Cardiac fibroblast (primary cell): ENCODE measurements at places on chromosomes 2 and 18.
A peak's percentile ranks its signal among the peaks of the same experiment; 100 is the strongest.

DNA sequence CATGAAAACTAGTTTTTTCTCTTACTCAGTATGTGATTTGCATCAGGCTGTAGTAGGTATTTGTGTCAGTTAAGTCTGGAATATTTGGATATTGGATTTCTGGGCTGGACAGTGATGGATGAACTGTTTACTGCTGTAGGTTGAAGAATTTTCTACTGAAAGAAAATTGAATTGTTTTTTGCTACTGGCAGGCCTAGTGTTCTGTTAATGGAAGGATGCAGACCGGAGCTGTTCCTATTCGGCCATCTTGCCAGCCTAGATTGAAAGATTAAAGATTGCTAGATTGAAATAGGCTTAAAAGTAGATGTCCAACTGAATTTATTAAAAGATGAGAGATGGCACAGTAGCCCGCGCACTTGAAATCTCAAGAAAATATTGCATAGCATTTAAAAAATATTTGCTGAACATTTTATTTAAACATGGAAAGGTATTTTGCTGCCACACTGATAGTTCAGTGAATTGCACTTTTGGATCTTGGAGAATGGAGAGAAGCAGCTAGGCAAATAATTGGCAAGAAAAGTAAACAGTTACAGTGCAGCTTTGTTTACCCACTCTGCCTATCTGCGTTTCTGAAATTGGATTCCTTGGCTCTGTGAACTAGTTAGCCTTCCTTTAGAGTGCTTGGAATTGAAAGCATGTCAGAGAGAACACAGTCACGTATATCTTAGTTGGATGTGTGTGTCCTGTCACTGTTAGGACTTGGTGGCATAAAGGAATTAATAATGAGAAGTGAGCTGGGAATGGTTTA, 54.1 kb downstream of the EPB41L5 start:
- DNase-seq: peak; percentile 19

DNA sequence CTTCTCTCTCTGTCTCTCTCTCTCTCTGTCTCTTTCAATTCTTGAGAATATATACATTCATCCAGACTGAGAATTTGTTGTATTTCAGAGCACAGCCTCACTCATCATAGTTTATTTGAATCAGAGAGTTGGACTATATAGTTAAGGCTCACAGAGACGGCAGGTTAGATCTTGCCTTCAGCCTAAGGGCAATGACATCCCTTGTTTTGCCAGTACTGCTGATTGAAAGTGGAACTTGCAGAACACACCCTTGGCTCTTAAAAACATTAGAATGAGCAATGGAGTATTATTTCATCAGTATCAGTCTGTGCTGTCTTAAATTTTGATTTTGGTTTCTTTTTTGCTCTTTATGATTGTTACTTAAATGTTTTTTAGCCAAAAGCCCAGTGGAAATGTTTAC, 62.0 kb upstream of the DSG1 start:
- no peak for DNase-seq

GRCh38 chr2:192735447-192735846, 540.7 kb upstream of the TMEFF2 start:
- DNase-seq: no peak

GRCh38 chr2:96897491-96898134, 27.7 kb upstream of the SEMA4C start:
- peak; percentile 20 for DNase-seq

DNA sequence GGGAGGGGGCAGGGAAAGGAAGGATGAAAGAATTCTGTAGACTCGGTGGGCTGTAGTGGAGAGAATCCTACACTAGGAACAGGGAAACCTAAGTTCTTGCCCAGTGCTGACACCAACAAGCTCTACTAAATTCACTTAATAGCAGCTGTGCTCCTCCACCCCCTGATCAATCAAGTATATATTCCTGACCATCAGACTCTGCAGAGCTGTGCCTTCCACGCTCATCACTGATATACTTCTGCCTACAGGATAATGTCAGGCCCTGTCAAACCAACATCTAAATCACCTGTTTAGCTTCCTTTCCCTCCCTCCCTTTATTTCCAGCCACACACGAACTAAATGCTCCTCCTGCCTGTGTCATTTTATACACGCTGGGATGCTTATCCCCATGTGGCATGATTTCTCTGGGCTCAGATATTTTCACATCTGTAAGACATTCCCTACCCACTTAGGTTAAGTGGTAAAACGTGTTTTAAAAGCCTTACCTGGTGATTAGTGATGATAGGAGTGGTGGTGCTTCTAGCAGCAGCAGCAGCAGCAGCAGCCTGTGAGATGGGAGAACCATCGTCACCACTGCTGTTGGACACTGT, 301.9 kb downstream of the LRRTM1 start:
- no peak for DNase-seq

GRCh38 chr2:98555696-98556095, 52.6 kb downstream of the COA5 start:
- no peak for DNase-seq

DNA sequence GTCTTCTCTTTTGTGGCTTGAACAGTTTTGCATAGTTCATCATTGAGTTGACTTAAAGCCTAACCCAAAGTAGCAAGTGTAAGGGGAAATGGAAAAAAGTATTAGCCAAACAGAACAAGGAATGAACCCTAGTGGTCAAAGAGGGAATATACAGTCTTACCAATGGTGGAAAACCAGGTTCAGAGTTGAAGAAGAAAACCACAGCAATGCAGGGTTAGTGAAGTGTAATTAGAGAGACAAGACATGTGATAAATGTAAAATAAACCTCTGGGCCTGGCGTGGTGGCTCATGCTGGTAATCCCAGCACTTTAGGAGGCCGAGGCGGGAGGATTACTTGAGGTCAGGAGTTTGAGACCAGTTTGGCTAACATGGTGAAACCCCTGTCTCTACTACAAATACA, 2.4 kb downstream of the TTN start:
- peak; percentile 27 for DNase-seq

- no peak for DNase-seq
Observed at GRCh38 chr2:41000906-41001305, 549.0 kb upstream of the SLC8A1 start.

GRCh38 chr2:222701721-222702131, 30.3 kb downstream of the MOGAT1 start:
- no peak for DNase-seq

- no peak for DNase-seq
Observed at GRCh38 chr2:107174171-107174570, 288.2 kb upstream of the ST6GAL2 start.

- DNase-seq: no peak
Observed at GRCh38 chr2:207434306-207434705, 95.5 kb upstream of the CREB1 start.

DNA sequence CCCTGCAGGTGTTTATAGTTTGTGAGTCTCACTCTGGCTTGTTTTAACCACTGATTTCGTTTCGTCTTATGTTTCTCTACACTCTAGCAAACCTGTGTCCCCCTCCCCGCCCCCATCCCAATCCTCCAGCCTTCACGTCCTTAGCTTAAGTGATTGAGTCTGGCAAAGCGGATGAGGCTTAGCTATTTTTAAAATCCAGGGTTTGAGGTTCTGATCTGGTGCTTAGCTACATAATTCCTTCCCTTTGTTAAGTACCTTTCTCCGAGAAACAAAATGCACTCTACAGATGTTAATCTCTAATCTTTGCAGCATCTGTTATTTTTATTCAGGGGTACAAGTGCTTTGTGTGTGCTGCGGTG, 7.8 kb downstream of the AGAP1 start:
- DNase-seq: no peak

DNA sequence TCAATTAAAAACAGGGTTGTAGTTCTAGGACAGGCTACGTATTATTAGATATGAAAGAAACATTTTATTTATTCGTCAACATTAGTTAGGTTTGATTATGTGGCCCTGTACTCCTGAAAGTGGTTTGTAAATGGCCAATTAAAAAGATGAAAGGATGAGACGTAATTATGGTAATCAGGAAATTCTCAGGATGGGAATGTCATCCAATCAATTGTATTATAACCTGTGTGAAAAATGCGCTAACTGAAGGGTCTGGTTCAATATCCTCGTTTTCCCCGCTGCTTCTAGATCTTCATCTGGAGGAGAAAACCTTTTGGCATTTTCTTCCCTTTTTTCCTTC, 5.6 kb upstream of the C18orf32 start:
- DNase-seq: no peak

- no peak for DNase-seq
Observed at GRCh38 chr2:83016343-83017110, 1442.6 kb downstream of the SUCLG1 start.

- DNase-seq: peak; percentile 58
Observed at GRCh38 chr2:199955007-199955338, 318 bp downstream of the TYW5 start.

GRCh38 chr2:68925295-68925896, 27.3 kb downstream of the GKN2 start:
- DNase-seq: peak; percentile 75

GRCh38 chr2:2181493-2181892, 149.6 kb downstream of the MYT1L start:
- DNase-seq: no peak
